Endothelial cell (in vitro differentiated cells): ENCODE measurements at places on chromosomes 1 and 21. TPM values are rescaled to one million over a fixed set of nuclear protein-coding genes. Genes with fewer than 3 reads are reported as not detected.

DNA sequence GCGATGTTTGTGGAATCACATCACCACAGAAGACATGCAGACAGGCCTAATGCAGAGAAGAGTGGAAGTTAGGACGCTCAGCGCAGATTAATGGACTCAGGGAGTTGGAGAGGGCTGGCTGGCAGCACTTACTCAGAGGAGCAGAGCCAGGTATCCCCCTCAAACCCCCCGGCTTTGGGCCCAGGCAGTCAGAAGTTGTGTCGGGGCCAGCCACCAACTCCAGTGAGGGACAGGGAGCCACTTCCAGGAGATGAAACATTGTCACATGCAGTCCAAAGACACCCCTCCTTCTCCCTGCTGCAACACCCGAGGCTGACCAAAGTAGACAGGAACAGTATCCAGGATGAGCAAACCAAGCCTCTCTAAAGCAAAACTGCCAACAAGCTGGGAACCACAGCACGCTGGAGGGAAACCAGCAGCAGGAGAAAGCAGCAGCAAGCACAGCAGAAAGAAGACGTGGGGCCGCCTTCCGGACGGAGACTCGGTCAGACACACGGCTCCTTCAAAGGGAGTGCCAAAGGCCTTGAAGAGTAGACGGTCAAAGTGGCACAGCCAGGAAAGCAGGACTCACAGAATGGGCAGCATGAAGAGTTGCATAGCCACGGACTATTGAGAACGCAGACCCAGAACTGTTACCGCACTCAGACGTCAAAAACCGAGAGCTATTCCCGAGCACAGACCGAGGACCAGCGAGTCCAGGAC, 149.3 kb downstream of the PCBP3 start:
- H3K4me1 ChIP-seq: no peaks in the 10 kb centered on the region
- no peak for DNase-seq
- H3K27ac ChIP-seq: no peak overlapping the region
- H3K27me3 ChIP-seq: peaks cover 1% of the 10 kb centered on the region
- H3K36me3 ChIP-seq: peaks cover 8% of the 10 kb centered on the region

GRCh38 chr1:226496453-226497015, 52.0 kb upstream of the STUM start:
- no peaks in the 10 kb centered on the region for H3K4me1 ChIP-seq
- H3K27ac ChIP-seq: no peak overlapping the region
- no peak for DNase-seq
- no peaks in the 10 kb centered on the region for H3K27me3 ChIP-seq

GRCh38 chr1:194052514-194053338, 866.3 kb upstream of the B3GALT2 start:
- no peak overlapping the region for H3K27ac ChIP-seq
- H3K4me1 ChIP-seq: no peaks in the 10 kb centered on the region
- DNase-seq: no peak
- H3K27me3 ChIP-seq: no peaks in the 10 kb centered on the region
- no peaks in the 10 kb centered on the region for H3K36me3 ChIP-seq
- no peak overlapping the region for H3K4me3 ChIP-seq

DNA sequence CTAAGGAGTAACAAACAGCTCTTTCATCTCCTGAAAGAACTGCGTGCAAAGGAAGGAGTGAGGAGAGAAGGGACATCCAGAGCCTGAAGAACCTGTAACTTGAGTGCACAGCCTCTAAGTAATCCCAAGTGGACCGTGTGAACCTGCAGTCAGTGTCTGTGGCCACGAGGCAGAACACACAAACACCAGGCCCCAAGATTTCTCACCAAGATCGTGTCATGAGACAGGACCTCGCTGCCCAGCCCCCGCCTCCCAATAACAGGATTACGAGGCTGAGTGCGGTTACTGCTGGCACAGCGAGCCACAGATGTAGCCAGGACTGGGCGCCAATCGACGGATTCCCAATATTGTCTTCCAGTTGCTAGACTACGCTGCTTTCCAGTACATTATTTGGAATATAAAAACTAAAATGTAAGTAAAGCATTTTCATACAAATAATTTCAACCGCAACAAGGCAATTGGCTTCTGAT, 101.3 kb upstream of the SLC25A33 start:
- no peak for DNase-seq
- no peak overlapping the region for H3K4me3 ChIP-seq
- no peak overlapping the region for H3K27ac ChIP-seq
- H3K4me1 ChIP-seq: no peaks in the 10 kb centered on the region

- H3K27ac ChIP-seq: no peak overlapping the region
- no peaks in the 10 kb centered on the region for H3K27me3 ChIP-seq
- peaks cover 30% of the 10 kb centered on the region for H3K4me1 ChIP-seq
- H3K36me3 ChIP-seq: peaks cover 3% of the 10 kb centered on the region
- DNase-seq: no peak
Observed at GRCh38 chr21:37393786-37394185, 27.2 kb downstream of the DYRK1A start.

DNA sequence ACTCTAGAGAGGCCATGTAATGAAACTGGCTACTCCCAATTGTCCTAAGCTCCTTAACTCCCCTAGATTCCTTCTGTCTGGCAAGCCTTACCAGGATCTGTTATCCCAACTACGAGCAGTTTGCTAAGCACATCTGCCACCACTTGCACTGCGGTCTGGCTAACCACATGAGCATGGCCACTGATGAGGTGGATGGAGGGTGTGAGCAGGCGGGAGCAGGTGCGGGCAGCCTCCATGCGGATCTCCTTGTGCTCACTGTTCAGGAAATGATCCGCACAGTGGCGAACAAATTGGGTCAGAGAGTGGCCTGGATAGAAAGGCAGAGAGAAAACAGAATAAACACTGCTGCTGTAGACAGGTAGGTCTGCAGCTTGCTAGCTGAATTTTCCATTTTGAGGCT, 24.0 kb downstream of the MTOR start:
- peaks cover 40% of the 10 kb centered on the region for H3K36me3 ChIP-seq
- no peak overlapping the region for H3K27ac ChIP-seq
- H3K4me3 ChIP-seq: no peak overlapping the region

GRCh38 chr1:204703826-204704612, 18.5 kb upstream of the LRRN2 start:
- H3K4me3 ChIP-seq: peak overlapping the region; percentile 19
- peaks cover 7% of the 10 kb centered on the region for H3K36me3 ChIP-seq
- peaks cover 54% of the 10 kb centered on the region for H3K4me1 ChIP-seq
- H3K27me3 ChIP-seq: peaks cover 22% of the 10 kb centered on the region

GRCh38 chr1:116076831-116077230, 34.4 kb upstream of the MAB21L3 start:
- H3K27ac ChIP-seq: no peak overlapping the region
- no peak for DNase-seq
- no peaks in the 10 kb centered on the region for H3K27me3 ChIP-seq

DNA sequence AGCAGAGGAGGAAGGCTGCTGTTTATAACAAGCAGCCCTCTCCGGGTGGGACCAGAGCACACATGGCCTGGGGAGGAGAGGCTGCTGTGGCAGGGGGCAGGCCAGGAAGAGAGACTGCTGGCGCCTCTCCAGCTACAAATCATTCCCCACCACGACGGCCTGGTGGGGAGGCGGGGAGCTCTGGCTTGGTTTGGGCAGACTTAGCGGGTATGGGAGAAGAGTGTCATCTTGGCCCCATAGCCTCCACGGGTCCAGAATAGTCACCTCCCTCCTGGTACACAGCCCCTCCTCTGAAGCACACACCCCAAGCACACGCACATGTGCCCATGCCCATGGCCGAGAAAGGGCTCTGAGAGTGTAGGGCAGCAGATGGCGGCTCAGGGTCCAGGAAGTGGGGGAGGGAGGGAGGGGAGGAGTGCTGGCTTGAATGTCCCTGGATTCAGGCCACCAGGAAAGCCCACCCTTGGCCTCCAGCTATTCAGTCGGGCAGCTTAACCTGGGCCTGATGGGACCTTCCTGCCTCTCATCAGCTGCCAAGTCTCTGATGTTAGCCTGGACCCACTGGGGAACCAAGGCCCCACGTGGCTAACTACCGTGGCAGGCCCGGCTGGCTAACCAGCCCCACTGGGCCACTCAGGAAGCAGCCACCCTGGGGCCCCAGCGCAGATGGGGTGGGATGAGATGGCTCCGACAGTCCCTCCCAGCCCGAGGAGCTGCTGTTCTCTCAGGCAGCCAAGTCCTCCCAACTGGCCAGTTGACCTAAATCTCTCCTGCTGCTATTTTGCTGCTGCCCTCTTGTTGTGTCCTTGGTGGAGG, 10.9 kb downstream of the LRP8 start:
- H3K4me3 ChIP-seq: no peak overlapping the region
- H3K27me3 ChIP-seq: peaks cover 4% of the 10 kb centered on the region
- no peak for DNase-seq
- peaks cover 10% of the 10 kb centered on the region for H3K36me3 ChIP-seq

DNA sequence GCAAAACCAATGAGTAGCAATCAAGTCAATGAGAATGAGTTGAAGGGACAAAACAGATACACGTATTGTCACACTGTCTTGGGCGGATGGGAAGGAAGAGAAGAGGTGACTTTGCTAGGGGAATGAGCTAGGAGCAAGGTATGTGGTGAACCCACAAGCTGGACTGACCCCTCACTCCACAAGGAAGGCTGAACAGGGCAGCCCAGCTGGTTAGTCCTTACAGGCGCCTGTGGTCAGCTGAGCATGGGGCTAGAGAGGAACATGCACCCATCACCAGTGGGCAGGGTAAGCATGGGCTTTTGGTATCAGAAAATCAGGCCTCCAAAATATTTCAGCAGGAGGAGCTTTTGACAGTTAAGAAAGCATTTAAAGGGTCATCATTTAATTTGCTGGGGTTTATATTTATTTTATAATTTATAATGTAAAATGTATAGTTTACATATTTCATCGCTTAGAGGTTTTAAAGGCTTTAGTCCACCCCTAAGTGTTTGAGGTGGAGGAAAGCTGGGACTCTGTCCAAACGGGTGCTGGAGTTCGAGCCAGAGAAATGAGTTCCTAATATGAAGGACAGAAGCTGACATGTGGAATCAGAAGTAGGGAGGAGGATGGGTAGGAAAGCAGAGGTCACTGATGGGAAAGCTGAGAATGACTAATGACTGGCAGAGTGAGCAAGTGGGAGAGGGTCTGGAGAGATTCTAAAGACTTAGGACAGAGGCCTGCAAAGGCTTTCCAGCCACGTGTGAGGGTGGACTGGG, 22.0 kb upstream of the ACBD6 start:
- DNase-seq: no peak
- peaks cover 3% of the 10 kb centered on the region for H3K36me3 ChIP-seq
- H3K27ac ChIP-seq: no peak overlapping the region
- H3K4me3 ChIP-seq: no peak overlapping the region
- H3K27me3 ChIP-seq: peaks cover 15% of the 10 kb centered on the region

- DNase-seq: no peak
- no peak overlapping the region for H3K27ac ChIP-seq
- H3K4me1 ChIP-seq: no peaks in the 10 kb centered on the region
- H3K36me3 ChIP-seq: no peaks in the 10 kb centered on the region
- H3K4me3 ChIP-seq: no peak overlapping the region
Observed at GRCh38 chr1:192545896-192546521, 29.6 kb upstream of the RGS1 start.

- no peak overlapping the region for H3K27ac ChIP-seq
- no peaks in the 10 kb centered on the region for H3K27me3 ChIP-seq
- H3K36me3 ChIP-seq: peaks cover 30% of the 10 kb centered on the region
- no peak for DNase-seq
- peak overlapping the region; percentile 48 for H3K4me3 ChIP-seq
- H3K4me1 ChIP-seq: peaks cover 3% of the 10 kb centered on the region
Observed at GRCh38 chr1:108154314-108154713, 45.8 kb downstream of the SLC25A24 start.

DNA sequence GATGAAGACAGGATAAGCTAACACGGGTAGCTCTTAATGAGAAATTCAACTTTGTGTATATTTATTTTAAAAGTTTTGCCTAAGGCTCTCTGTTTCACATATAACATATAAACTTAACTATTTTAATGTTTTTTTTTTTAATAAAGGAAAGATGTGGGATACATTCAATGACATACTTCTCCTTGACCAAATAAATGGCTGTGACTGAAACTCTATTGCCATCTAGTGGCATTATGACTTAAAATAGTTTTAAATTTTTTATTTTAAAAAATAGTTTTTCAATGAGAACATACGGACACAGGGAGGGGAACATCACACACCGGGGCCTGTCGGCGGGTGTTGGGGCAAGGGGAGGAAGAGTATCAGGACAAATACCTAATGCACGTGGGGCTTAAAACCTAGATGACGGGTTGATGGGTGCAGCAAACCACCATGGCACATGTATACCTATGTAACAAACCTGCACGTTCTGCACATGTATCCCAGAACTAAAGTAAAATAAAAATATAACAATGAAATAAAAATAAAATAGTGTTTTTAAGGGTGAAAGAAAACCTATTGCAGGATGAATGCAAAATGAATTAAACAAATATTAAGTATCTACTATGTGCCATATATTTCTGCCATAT, 83.4 kb downstream of the LYST start:
- no peaks in the 10 kb centered on the region for H3K36me3 ChIP-seq
- no peak for DNase-seq
- no peak overlapping the region for H3K4me3 ChIP-seq
- H3K27ac ChIP-seq: no peak overlapping the region
- no peaks in the 10 kb centered on the region for H3K27me3 ChIP-seq
- H3K4me1 ChIP-seq: no peaks in the 10 kb centered on the region

GRCh38 chr1:184329962-184330868, 56.6 kb upstream of the C1orf21 start:
- DNase-seq: no peak
- no peaks in the 10 kb centered on the region for H3K36me3 ChIP-seq
- no peaks in the 10 kb centered on the region for H3K4me1 ChIP-seq
- H3K27me3 ChIP-seq: no peaks in the 10 kb centered on the region
- H3K4me3 ChIP-seq: no peak overlapping the region

- peaks cover 9% of the 10 kb centered on the region for H3K36me3 ChIP-seq
- H3K4me1 ChIP-seq: peaks cover 25% of the 10 kb centered on the region
- DNase-seq: no peak
- peaks cover 6% of the 10 kb centered on the region for H3K27me3 ChIP-seq
- peak overlapping the region; percentile 42 for H3K4me3 ChIP-seq
Observed at GRCh38 chr1:204042516-204042915, 30.4 kb upstream of the SOX13 start.

GRCh38 chr1:114956570-114956969, 73.1 kb upstream of the TSHB start:
- no peaks in the 10 kb centered on the region for H3K27me3 ChIP-seq
- H3K27ac ChIP-seq: no peak overlapping the region
- H3K36me3 ChIP-seq: no peaks in the 10 kb centered on the region
- peak; percentile 56 for DNase-seq

Gene LRIF1
- total RNA-seq: 19.9 TPM

Gene VSIG8
- total RNA-seq: not detected

Gene ARHGEF10L
- 3.1 TPM for total RNA-seq

Gene SSR2
- total RNA-seq: 340 TPM

Gene C4BPA
- not detected for total RNA-seq

Gene BTBD19
- total RNA-seq: 10.4 TPM

Gene CHIA
- total RNA-seq: not detected

Gene PTPN7
- total RNA-seq: 1.3 TPM

Gene PDPN
- 4.3 TPM for total RNA-seq

Gene TSPAN1
- 1.1 TPM for total RNA-seq

Gene SPATA46
- total RNA-seq: not detected
